ENCODE measurements at places on chromosomes 1 and 21. TPM values are rescaled to one million over a fixed set of nuclear protein-coding genes. Genes with fewer than 3 reads are reported as not detected.
A peak's percentile ranks its signal among the peaks of the same experiment; 100 is the strongest.

GRCh38 chr1:153742411-153743142 is 14.7 kb downstream of the INTS3 start:
- peak; percentile 66 for DNase-seq
- H3K4me1 ChIP-seq: peaks cover 33% of the 10 kb centered on the region
- H3K4me3 ChIP-seq: peak overlapping the region; percentile 18

DNA sequence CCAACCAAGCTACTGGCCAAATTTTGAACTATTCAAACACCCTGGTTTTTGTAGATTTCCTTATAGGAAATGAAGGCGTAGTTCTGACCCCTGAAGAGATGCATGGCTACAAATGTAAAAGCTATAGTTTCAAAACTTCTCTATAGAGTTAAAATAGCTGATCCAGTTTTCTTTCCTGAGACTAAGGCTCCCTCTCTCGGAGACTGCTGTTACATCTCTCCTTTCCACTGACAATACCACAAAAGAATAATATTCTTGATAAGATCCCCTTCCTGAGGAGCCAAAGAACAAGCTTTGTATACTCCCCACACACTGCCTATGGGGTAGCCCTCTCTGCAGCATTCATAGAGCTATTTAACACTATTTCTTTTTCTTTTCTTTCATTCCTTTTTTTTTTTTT is 6.7 kb upstream of the CFAP126 start:
- H3K27ac ChIP-seq: no peak overlapping the region
- H3K27me3 ChIP-seq: no peaks in the 10 kb centered on the region
- H3K36me3 ChIP-seq: peaks cover 7% of the 10 kb centered on the region
- no peaks in the 10 kb centered on the region for H3K4me1 ChIP-seq

The CPT2 gene
- 23.5 TPM for total RNA-seq

The FTCD gene
- 1.3 TPM for total RNA-seq

DNA sequence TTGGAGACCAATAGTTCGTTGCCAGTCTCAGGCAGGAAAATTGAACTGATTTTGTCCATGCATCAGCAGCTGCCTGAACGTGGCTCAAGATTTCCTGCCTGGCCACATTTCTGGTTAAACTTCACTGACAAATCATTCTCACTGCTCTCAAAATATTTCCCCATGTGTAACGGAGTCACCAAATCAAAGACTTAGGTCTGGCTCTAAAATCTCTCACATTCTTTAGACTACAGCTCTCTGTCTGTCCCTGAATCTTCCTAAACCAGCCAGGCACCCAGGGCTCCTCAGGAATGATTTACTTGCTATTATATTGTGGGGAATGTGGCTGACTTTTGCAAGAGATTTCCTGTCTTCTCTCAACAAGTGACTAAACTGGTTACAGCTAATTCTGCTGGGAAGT is 49.2 kb upstream of the GJA8 start:
- H3K4me3 ChIP-seq: no peak overlapping the region
- no peaks in the 10 kb centered on the region for H3K36me3 ChIP-seq
- H3K4me1 ChIP-seq: peaks cover 22% of the 10 kb centered on the region
- peaks cover 12% of the 10 kb centered on the region for H3K27me3 ChIP-seq
- no peak for DNase-seq

DNA sequence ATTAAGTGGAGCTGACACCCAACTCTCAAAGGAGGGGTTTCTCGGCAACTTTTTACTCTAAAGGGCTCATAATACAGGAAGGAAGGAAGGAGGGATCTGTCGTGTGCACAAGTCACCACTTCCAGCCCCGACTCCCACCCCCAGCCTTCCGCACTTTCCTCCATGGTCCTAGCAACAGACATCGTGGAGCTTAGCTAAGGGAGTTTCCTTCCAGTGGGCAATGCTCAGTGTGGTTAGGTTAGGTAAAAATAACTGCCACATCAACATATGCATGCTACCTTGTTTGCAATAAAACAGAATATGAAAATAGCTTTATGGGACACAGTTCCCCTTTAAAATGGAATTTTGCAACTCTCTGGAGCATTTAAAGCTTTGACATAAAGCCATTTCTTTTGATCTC is 35.2 kb downstream of the KANK4 start:
- no peaks in the 10 kb centered on the region for H3K36me3 ChIP-seq
- H3K4me1 ChIP-seq: peaks cover 18% of the 10 kb centered on the region
- no peak for DNase-seq
- no peak overlapping the region for H3K27ac ChIP-seq
- no peak overlapping the region for H3K4me3 ChIP-seq
- H3K27me3 ChIP-seq: peaks cover 100% of the 10 kb centered on the region

GRCh38 chr1:214404154-214404553 is 123.2 kb downstream of the SMYD2 start:
- no peak overlapping the region for H3K27ac ChIP-seq
- no peak for DNase-seq
- H3K27me3 ChIP-seq: no peaks in the 10 kb centered on the region
- peaks cover 11% of the 10 kb centered on the region for H3K4me1 ChIP-seq
- H3K4me3 ChIP-seq: no peak overlapping the region
- H3K36me3 ChIP-seq: peaks cover 17% of the 10 kb centered on the region

DNA sequence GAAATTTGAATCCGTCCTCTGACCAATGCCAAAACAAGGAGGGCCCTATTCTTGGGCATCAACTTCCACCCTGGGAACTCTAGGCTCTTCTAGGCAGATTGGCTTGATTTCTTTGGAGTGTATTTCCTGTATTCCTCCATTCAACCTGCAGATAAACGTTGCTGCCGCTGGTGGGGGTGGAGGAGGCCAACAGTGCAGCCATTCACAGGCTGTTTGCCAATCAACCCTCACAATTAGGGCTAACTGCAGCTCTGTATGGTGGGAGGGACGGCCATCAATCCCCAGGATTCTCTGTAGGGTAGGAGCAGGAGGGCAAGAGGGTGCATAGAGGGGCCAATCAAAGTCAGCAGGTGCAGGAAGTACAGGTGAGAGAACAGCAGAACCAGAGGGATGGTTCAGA is 273.1 kb upstream of the PROX1 start:
- H3K27me3 ChIP-seq: peaks cover 41% of the 10 kb centered on the region

GRCh38 chr1:160125746-160126145 is 10.2 kb downstream of the ATP1A2 start:
- H3K4me3 ChIP-seq: no peak overlapping the region
- no peak overlapping the region for H3K27ac ChIP-seq
- DNase-seq: no peak

- DNase-seq: no peak
- H3K36me3 ChIP-seq: no peaks in the 10 kb centered on the region
- H3K4me1 ChIP-seq: no peaks in the 10 kb centered on the region
- no peak overlapping the region for H3K4me3 ChIP-seq
- no peak overlapping the region for H3K27ac ChIP-seq
These were observed 31.4 kb upstream of the GBP6 start for GRCh38 chr1:89332461-89332860.

DNA sequence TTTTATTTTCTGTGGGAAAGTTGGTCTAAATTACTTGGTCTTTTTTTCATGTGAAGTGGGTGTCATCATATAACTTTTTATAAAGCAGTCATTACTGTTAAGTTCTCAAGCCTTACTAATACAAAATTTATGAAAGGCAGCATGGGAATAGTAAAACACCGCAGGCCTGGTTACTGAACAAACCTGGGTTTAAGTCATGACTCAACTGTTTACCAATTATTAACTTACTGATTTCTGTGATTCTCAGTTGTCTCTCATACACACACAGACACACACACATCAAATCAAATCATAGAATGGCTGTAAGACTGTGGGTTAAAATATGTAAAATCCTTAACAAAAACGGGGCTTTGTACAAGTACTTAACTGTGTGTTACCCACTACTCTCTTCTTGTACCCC is 14.6 kb downstream of the MAEL start:
- H3K4me3 ChIP-seq: peak overlapping the region; percentile 7
- DNase-seq: peak; percentile 11
- peak overlapping the region; percentile 52 for H3K27ac ChIP-seq
- no peaks in the 10 kb centered on the region for H3K27me3 ChIP-seq
- H3K36me3 ChIP-seq: no peaks in the 10 kb centered on the region

- no peaks in the 10 kb centered on the region for H3K36me3 ChIP-seq
- peaks cover 25% of the 10 kb centered on the region for H3K4me1 ChIP-seq
- DNase-seq: no peak
- no peak overlapping the region for H3K4me3 ChIP-seq
These were observed 130.8 kb downstream of the FAF1 start for GRCh38 chr1:50829014-50829958.

All from Calu3 (cell line).